Central memory CD8-positive, alpha-beta T cell (primary cell): ENCODE measurements at places on chromosomes 13 and 19.

DNA sequence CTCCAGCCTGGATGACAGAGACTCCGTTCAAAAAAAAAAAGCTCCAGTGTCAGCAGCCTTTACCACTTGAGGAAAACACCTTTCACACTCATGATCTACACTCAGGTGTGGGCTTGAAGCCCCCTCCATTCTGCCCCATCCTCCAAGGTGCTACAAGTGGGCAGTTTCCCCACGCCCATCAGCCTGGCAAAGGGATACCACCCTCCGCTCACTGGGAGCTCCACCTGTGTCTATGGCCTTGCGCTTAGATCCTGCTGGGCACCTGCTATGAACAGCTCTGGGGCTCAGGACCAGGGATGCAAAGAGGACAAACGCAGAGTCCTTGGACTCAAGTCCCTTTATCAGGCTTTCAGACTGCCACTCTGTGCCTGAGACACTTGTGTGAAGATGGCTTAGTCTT, 127.8 kb downstream of the CRYL1 start:
- H3K36me3 ChIP-seq: no peaks in the 10 kb centered on the region
- H3K27ac ChIP-seq: no peak overlapping the region
- peaks cover 8% of the 10 kb centered on the region for H3K4me1 ChIP-seq
- no peaks in the 10 kb centered on the region for H3K27me3 ChIP-seq

DNA sequence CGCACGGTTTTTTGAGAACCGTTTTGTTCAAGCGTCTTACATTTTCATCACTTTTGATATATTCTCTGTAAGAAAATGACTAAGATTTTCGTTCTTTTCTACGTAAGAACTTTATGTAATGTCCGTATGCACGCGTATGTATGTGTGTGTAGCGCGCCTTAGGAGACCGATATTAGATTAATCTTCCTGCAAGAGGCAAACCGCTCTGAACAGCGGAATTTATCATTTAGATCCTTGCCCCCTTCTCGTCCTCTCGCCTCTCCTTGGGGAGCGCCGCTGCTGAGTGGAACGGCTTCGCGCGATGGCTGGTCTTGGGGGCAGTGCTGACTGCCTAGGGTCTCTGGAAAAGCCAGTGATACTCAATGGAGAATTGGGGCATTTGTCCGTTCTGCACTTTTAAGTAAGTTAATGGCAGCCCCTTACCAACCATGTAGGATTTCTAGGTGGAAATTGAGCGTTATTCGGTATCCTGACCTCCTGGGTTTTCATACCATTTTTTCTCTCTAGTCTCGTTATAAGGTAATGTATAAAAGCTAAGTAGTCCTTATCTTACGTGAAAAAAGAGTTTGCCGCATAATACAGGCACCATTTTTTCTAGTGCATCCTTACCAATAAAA, 4.7 kb downstream of the MAB21L1 start:
- H3K36me3 ChIP-seq: no peaks in the 10 kb centered on the region
- H3K27ac ChIP-seq: no peak overlapping the region
- no peaks in the 10 kb centered on the region for H3K4me1 ChIP-seq
- no peak overlapping the region for H3K4me3 ChIP-seq
- peaks cover 37% of the 10 kb centered on the region for H3K27me3 ChIP-seq

DNA sequence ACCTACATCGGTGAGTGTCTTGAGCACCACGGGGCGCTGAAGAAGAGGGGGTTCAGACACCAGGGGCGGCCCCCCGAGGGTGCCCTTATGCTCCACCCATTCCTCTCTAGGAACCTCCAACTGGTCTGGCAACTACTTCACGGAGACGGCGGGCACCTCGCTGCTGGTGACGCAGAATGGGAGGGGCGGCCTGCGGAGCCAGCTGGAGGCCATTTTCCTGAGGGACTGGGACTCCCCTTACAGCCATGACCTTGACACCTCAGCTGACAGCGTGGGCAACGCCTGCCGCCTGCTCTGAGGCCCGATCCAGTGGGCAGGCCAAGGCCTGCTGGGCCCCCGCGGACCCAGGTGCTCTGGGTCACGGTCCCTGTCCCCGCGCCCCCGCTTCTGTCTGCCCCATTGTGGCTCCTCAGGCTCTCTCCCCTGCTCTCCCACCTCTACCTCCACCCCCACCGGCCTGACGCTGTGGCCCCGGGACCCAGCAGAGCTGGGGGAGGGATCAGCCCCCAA, 12.1 kb downstream of the HIPK4 start:
- H3K36me3 ChIP-seq: peaks cover 8% of the 10 kb centered on the region
- H3K4me3 ChIP-seq: no peak overlapping the region
- H3K4me1 ChIP-seq: no peaks in the 10 kb centered on the region
- H3K27ac ChIP-seq: no peak overlapping the region

DNA sequence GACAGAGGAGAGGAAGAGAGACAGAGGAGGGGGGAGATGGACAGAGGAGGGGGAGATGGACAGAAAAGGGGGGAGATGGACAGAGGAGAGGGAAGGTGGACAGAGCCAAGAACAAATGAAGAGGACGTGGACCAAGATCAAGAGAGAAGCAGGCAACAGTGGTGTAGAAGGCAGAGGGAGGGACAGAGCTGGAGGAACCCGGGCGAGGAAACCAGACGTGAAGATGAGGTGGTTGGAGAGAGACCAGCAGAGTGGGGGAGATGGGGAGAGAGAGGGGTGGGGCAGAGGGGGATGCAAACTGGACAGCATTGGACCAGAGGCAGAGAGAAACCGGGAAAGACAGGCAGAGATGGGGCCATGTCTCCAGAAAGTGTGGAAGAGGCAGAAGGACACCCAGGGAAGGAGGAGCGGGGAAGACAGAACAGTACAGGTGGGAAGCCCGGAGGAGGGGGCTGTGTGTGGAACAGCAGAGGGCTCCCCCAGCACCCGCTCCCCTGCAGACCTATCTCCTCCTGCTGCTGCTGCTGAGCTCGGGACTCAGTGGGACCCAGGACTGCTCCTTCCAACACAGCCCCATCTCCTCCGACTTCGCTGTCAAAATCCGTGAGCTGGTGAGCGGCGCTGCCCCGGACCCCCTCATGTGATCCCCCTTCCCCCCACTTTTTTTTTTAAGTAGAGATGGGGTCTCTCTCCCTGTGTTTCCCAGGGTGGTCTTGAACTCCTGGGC, 1.3 kb downstream of the FLT3LG start:
- H3K4me1 ChIP-seq: peaks cover 38% of the 10 kb centered on the region
- no peak for DNase-seq
- peak overlapping the region; percentile 99 for H3K27ac ChIP-seq
- H3K27me3 ChIP-seq: no peaks in the 10 kb centered on the region
- peaks cover 46% of the 10 kb centered on the region for H3K36me3 ChIP-seq
- peak overlapping the region; percentile 92 for H3K4me3 ChIP-seq

GRCh38 chr19:3723110-3723488, 14.9 kb downstream of the TJP3 start:
- H3K27ac ChIP-seq: no peak overlapping the region
- no peaks in the 10 kb centered on the region for H3K4me1 ChIP-seq
- DNase-seq: no peak
- peaks cover 2% of the 10 kb centered on the region for H3K36me3 ChIP-seq
- peaks cover 14% of the 10 kb centered on the region for H3K27me3 ChIP-seq

DNA sequence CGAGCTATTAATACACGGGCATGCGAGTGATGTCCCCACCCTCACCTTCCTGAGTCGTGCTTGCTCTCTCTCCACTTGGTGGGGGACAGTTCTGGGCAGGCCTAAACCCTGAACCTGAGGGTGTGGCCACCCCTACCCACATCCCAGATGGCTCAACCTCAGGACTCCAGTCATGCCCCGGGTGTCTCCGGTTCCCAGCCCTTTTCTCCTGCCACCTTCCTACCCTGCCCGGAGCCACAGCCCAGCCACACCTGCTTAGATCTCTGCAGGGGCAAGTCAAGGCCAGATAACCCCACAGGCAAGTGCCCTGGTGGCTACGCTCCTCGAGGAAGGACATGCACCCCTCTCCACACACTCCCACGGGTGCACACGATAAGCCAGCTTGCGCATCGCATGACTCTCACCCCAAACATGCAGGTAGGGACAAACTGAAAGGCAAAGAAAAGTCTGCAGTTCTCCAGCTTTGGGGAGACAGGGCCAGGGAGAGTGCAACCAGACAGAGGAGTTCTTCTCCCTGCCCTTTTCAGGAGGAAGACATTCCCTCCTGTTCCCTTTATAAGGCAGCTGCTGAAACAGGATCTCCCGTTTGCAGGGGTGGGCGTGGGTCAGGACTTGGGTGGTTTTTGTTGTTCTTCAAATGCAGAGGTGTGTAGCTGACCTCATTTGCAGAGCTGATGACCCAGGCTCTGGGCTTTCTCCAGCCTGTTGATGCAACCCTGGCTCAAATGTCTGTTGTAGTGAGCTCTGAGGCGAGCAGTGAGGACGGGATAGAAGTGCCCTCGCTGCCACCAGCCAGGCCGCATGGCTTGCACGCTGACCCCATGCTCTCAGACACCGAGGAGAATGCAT, 88.6 kb downstream of the DPF1 start:
- no peaks in the 10 kb centered on the region for H3K27me3 ChIP-seq
- H3K4me3 ChIP-seq: no peak overlapping the region
- peaks cover 5% of the 10 kb centered on the region for H3K4me1 ChIP-seq
- DNase-seq: no peak
- peaks cover 11% of the 10 kb centered on the region for H3K36me3 ChIP-seq

DNA sequence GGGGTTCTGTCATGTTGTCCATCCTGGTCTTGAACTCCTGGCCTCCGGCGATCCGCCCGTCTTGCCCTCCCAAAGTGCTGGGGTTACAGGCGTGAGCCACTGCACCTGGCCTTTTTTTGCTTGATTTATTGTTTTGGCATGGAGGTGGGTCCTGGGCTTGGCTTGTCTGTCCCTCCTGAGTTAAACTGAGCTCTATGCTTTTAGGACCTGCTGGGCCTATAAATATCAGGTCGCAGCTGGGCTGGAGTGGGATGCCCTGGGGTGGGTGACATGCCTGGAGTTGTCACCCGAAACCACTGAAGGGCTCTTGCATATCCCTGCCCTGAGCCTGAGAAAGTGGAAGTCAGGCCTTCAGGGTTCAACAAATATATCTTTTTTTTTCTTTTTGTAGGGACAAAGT, 5.5 kb downstream of the ARRDC5 start:
- DNase-seq: no peak
- no peaks in the 10 kb centered on the region for H3K27me3 ChIP-seq
- H3K36me3 ChIP-seq: peaks cover 21% of the 10 kb centered on the region
- peaks cover 10% of the 10 kb centered on the region for H3K4me1 ChIP-seq
- no peak overlapping the region for H3K27ac ChIP-seq

DNA sequence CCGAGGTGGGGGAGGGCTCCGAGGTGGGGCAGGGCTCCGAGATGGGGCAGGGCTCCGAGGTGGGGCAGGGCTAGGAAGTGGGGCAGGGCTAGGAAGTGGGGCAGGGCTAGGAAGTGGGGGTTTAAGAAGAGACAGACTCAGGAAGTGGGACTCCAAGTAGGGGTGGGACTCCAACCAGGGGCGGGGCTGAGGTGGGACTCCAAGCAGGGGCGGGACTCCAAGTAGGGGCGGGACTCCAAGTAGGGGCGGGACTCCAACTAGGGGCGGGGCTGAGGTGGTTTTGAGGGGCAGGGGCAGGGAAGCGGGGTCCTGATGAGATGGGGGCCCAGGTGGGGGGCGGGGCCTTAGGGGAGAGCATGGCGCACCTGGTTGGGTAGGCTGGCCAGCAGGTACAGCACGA, 13.6 kb downstream of the CFD start:
- H3K27me3 ChIP-seq: no peaks in the 10 kb centered on the region
- peaks cover 23% of the 10 kb centered on the region for H3K36me3 ChIP-seq
- H3K4me1 ChIP-seq: peaks cover 7% of the 10 kb centered on the region
- peak overlapping the region; percentile 82 for H3K27ac ChIP-seq
- peak; percentile 25 for DNase-seq

DNA sequence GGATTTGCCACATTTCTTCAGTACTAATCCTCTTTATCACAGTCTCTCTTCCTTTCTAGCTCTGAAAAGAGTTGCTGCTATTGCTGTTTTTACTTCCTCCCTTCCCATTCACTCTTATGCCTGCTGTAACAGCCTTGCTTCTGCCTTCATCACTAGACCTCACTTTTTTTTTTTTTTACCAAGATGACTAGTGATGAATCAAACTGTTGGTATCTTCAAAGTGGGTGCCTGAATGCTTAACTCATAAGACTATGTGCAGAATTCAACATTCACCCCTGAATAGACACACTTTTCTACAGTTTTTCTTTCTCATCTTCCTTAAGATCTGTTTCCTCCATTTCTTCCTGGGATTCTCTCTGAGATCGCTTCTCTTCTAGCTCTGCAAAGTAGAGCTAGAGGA, 217.2 kb upstream of the HTR2A start:
- DNase-seq: no peak
- no peak overlapping the region for H3K4me3 ChIP-seq
- H3K4me1 ChIP-seq: no peaks in the 10 kb centered on the region
- no peaks in the 10 kb centered on the region for H3K27me3 ChIP-seq
- no peak overlapping the region for H3K27ac ChIP-seq

DNA sequence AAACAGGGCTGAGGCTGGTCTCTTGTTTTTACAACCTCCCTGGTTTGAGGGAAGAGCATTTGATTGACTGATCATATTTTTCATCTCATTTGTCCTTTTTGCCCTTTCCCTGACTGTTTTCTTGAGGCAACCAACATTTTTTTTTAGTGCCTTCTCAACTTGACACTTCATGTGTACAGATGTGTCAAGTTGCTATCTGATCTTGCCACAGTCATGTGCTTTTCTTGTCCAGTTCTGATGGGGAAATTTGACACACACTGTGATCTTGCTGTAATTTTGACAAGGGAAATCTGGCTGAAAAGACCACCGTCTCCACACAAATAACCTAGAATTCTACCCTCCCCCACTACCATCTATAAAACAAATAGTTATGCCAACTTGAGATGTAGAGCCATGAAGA, 329.6 kb downstream of the KCTD12 start:
- H3K36me3 ChIP-seq: no peaks in the 10 kb centered on the region
- H3K4me3 ChIP-seq: no peak overlapping the region
- no peak for DNase-seq
- no peak overlapping the region for H3K27ac ChIP-seq
- H3K4me1 ChIP-seq: no peaks in the 10 kb centered on the region

DNA sequence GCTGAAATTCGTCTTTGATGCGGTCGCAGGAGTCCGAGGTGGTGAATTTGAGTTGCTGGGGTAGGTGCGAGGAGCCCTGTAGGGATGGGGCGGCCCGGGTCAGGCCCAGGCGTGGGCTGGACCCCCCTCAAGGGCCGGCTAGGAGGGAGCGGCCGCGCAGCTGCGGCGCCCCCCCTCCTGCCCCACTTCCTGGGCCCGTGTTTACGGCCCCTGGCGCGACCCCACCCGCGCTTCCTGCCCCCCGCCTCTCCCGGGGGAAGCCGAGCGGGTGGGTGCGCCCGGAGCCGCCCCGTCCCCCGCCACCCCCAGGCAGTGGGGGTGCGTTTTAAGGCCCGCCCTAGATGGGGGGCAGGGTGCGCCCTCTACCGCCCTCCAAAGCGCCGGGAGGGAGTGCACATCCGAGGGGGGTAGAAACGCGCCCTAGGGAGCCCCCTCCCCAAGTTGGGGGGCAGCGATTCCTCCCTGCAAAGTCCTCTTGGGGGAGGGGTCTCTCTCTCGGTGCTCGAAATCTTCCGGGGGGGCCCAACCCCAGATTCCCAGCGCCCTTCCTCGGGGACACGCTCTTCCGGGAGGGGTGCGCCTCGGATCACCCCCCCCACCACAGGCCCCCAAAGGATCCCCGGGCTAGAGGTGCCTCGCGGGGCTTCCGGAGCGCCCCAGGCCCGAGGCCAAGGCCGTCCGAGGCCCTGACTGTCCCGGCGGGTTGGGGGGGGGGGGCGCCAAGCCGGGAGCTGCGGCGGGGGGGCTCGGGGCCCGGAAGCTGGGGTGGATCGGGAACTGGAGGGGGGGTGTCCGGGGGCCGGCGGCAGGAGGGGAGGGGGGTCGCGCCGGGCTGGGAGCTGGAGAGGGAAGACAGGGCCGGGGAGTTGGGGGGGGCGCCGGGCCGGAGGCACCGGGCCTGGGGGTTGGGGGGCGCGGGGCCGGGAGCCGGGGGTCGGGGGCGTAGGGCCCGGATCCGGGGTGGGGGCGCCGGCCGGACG, 823 bp downstream of the TLE5 start:
- H3K4me3 ChIP-seq: peak overlapping the region; percentile 86
- peak; percentile 57 for DNase-seq
- H3K4me1 ChIP-seq: peaks cover 29% of the 10 kb centered on the region
- H3K27me3 ChIP-seq: no peaks in the 10 kb centered on the region

GRCh38 chr13:111610081-111610480, 289.6 kb downstream of the TEX29 start:
- H3K4me1 ChIP-seq: no peaks in the 10 kb centered on the region
- peaks cover 9% of the 10 kb centered on the region for H3K27me3 ChIP-seq
- peaks cover 1% of the 10 kb centered on the region for H3K36me3 ChIP-seq
